ENCODE measurements at places on chromosomes 4 and X. TPM values are rescaled to one million over a fixed set of nuclear protein-coding genes. Genes with fewer than 3 reads are reported as not detected.

DNA sequence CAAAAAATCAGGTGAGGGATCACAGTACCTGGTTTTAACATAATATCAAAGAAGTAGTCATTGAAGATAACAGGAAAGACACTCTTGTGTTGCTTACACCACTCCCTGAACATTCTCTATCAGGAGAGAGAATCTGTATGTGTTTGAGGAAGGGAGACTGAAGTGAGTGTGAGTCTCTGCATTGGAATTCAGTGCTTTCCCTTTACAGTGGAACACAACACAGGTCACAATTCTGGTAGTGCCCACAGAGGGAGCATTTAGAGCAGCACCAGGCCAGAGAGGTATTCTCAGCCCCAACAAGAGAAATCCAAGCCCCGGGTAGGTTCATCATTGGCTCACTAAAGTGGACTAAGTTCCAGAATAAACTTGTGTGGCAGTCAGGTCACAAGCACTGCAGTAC, 64.7 kb upstream of the UBQLN2 start:
- H3K36me3 ChIP-seq, result no peaks in the 10 kb centered on the region
- H3K27me3 ChIP-seq, result peaks cover 2% of the 10 kb centered on the region
- no peaks in the 10 kb centered on the region for H3K4me1 ChIP-seq
- H3K27ac ChIP-seq, result no peak overlapping the region
- H3K4me3 ChIP-seq, result no peak overlapping the region

GRCh38 chr4:29966386-29966785, 753.8 kb upstream of the PCDH7 start:
- H3K4me1 ChIP-seq, result no peaks in the 10 kb centered on the region
- no peaks in the 10 kb centered on the region for H3K36me3 ChIP-seq
- no peak overlapping the region for H3K4me3 ChIP-seq
- no peaks in the 10 kb centered on the region for H3K27me3 ChIP-seq

GRCh38 chr4:103786014-103786413, 66.2 kb upstream of the TACR3 start:
- no peak overlapping the region for H3K4me3 ChIP-seq
- no peak for DNase-seq
- no peaks in the 10 kb centered on the region for H3K27me3 ChIP-seq
- peaks cover 3% of the 10 kb centered on the region for H3K36me3 ChIP-seq

GRCh38 chrX:15277604-15278003, 7.7 kb upstream of the ASB9 start:
- H3K4me1 ChIP-seq, result no peaks in the 10 kb centered on the region
- H3K36me3 ChIP-seq, result no peaks in the 10 kb centered on the region
- H3K27me3 ChIP-seq, result no peaks in the 10 kb centered on the region
- H3K27ac ChIP-seq, result no peak overlapping the region
- DNase-seq, result no peak

The SLC6A14 gene
- not detected for polyA plus RNA-seq

The HTRA3 gene
- polyA plus RNA-seq, result not detected

DNA sequence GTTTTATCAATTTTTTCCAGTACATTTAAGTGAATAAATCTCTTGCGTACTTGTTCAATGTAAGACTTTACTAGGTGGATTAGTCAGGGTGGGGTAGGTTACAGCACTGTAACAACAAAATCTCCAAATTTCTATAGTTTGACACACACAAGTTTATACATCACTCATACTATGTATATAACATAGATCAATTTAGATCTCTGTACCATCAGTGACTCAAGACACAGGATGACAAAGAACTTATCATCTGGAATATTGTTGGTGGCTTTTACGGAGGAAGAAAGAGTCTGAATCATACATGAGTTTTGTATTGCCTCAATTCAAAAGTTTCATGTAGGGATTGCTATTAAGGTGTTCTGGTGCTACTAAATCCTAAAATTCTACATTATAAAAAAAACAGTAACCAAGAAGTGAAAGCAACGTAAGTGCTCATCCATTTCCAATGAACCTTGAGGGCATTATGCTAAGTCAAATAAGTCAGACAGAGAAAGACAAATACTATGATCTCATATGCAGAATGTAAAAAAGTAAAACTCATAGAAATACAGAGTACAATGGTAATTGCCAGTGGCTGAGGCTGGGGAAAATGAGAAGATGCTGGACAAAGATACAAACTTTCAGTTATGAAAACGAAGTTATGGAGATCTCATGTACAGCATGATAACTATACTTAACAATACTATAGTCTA, 98.0 kb upstream of the DKK2 start:
- H3K4me3 ChIP-seq, result no peak overlapping the region
- DNase-seq, result no peak
- H3K27ac ChIP-seq, result no peak overlapping the region
- H3K36me3 ChIP-seq, result no peaks in the 10 kb centered on the region
- H3K4me1 ChIP-seq, result no peaks in the 10 kb centered on the region

DNA sequence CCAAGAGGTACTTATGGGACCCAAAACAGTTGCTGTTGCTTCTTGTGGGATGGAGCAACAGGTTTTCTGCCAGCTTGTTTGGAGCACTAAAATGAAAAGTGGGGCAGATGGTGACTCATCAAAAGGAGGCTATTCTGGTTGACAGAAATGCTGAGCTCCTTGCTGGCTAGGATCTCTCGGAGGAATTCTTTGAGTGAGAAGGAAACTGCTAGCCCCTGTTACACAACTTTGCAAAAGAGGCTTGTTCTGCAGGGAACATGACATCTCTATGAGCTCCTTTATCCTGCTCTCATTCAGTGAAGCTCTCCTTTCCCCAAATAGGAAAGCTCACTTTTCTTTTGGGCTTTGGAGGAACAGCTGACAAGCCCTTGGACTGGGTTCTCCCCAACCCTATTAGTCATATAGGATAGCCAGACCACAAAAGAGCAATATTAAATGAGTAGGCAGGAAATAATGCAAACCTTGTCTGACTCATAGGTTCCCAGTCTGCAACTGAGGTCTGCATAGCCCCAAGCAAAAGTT, 108.3 kb downstream of the CDS1 start:
- no peaks in the 10 kb centered on the region for H3K4me1 ChIP-seq
- no peak overlapping the region for H3K4me3 ChIP-seq

- no peak for DNase-seq
- peaks cover 3% of the 10 kb centered on the region for H3K27me3 ChIP-seq
- H3K4me3 ChIP-seq, result no peak overlapping the region
- H3K4me1 ChIP-seq, result no peaks in the 10 kb centered on the region
- no peaks in the 10 kb centered on the region for H3K36me3 ChIP-seq
- H3K27ac ChIP-seq, result no peak overlapping the region
These were observed 19.2 kb downstream of the TMPRSS11F start for GRCh38 chr4:68110441-68110840.

GRCh38 chr4:172978848-172979247, 189.8 kb upstream of the GALNT7 start:
- DNase-seq, result no peak
- H3K36me3 ChIP-seq, result no peaks in the 10 kb centered on the region
- H3K27me3 ChIP-seq, result peaks cover 3% of the 10 kb centered on the region
- no peak overlapping the region for H3K27ac ChIP-seq

GRCh38 chrX:18297251-18297650, 57.2 kb downstream of the SCML2 start:
- H3K27ac ChIP-seq, result no peak overlapping the region
- DNase-seq, result no peak
- no peaks in the 10 kb centered on the region for H3K4me1 ChIP-seq
- no peaks in the 10 kb centered on the region for H3K36me3 ChIP-seq
- no peak overlapping the region for H3K4me3 ChIP-seq
- peaks cover 6% of the 10 kb centered on the region for H3K27me3 ChIP-seq

DNA sequence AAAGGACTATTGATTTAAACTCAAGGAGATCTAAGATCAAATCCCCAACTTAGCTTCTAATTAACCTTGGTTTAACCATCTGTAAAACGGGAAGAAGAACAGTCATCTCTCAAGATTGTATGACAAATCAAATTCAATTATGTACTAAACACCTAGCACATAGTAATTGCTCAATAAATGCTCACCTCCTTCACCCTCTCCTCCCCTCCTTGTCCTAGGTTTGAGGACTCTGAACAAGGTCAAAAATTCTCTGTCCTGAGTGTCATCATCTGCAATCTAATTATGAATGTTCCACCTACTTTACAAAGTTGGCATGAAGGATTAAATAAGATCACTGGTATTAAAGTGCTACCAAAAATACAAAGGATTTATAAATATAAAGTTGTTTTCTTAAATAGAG, 320.1 kb upstream of the PPARGC1A start:
- no peak overlapping the region for H3K4me3 ChIP-seq
- DNase-seq, result no peak
- H3K36me3 ChIP-seq, result no peaks in the 10 kb centered on the region
- no peaks in the 10 kb centered on the region for H3K27me3 ChIP-seq
- no peak overlapping the region for H3K27ac ChIP-seq

GRCh38 chr4:159146488-159146887, 43.6 kb downstream of the RAPGEF2 start:
- no peaks in the 10 kb centered on the region for H3K4me1 ChIP-seq
- no peaks in the 10 kb centered on the region for H3K36me3 ChIP-seq
- H3K4me3 ChIP-seq, result no peak overlapping the region
- no peak overlapping the region for H3K27ac ChIP-seq
- no peak for DNase-seq

The DTHD1 gene
- 15.6 TPM for polyA plus RNA-seq

The KDR gene
- polyA plus RNA-seq, result not detected

GRCh38 chr4:28221536-28221935, 1360.9 kb downstream of the STIM2 start:
- peaks cover 2% of the 10 kb centered on the region for H3K27me3 ChIP-seq
- no peak overlapping the region for H3K27ac ChIP-seq

The MSN gene
- polyA plus RNA-seq, result 1,577 TPM

- DNase-seq, result no peak
- no peaks in the 10 kb centered on the region for H3K27me3 ChIP-seq
- H3K27ac ChIP-seq, result no peak overlapping the region
- peaks cover 4% of the 10 kb centered on the region for H3K36me3 ChIP-seq
- H3K4me3 ChIP-seq, result no peak overlapping the region
These were observed 26.3 kb upstream of the UBA6 start for GRCh38 chr4:67727124-67727850.

GRCh38 chrX:82370978-82371646, 1137.0 kb upstream of the POU3F4 start:
- H3K4me3 ChIP-seq, result no peak overlapping the region
- no peaks in the 10 kb centered on the region for H3K4me1 ChIP-seq
- no peak overlapping the region for H3K27ac ChIP-seq
- H3K36me3 ChIP-seq, result no peaks in the 10 kb centered on the region
- no peaks in the 10 kb centered on the region for H3K27me3 ChIP-seq

DNA sequence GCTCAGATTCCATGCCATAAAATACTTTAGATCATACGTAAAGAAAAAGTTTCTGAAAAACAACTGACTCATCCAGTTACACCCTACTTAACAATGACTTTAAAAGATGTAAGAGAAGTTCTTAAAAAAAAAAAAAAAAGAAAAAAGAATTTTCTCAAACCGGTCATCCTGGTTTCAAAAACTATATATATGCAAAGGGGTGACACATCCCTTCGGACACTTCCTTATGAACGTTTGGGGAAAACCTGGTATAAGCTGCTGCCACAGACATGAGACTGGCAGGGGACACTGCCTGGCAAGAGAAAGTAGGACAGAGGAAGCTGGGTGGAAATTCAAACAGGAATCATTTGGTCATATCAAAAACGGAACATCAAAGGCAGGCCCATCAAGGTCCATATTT, 81.2 kb upstream of the PRSS48 start:
- no peak overlapping the region for H3K27ac ChIP-seq
- no peaks in the 10 kb centered on the region for H3K36me3 ChIP-seq
- H3K27me3 ChIP-seq, result peaks cover 3% of the 10 kb centered on the region
- no peaks in the 10 kb centered on the region for H3K4me1 ChIP-seq
- DNase-seq, result no peak

DNA sequence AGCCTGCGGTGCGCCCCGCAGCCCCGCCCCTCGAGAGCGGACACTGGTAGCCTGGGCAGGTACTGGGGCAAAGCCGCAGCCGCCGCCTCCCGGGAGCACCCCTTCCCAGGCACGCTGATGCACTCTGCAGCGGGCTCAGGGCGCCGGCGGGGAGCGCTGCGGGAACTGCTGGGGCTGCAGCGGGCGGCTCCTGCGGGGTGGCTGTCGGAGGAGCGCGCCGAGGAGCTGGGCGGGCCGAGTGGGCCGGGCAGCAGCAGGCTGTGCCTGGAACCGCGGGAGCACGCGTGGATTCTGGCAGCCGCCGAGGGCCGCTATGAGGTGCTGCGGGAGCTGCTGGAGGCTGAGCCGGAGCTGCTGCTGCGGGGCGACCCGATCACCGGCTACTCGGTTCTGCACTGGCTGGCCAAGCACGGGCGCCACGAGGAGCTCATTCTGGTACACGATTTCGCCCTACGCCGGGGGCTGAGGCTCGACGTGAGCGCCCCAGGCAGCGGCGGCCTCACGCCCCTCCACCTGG, 401 bp downstream of the SOWAHD start:
- H3K27me3 ChIP-seq, result peaks cover 8% of the 10 kb centered on the region
- H3K27ac ChIP-seq, result no peak overlapping the region
- H3K36me3 ChIP-seq, result no peaks in the 10 kb centered on the region
- peaks cover 42% of the 10 kb centered on the region for H3K4me1 ChIP-seq
- peak overlapping the region; percentile 62 for H3K4me3 ChIP-seq
- DNase-seq, result no peak

DNA sequence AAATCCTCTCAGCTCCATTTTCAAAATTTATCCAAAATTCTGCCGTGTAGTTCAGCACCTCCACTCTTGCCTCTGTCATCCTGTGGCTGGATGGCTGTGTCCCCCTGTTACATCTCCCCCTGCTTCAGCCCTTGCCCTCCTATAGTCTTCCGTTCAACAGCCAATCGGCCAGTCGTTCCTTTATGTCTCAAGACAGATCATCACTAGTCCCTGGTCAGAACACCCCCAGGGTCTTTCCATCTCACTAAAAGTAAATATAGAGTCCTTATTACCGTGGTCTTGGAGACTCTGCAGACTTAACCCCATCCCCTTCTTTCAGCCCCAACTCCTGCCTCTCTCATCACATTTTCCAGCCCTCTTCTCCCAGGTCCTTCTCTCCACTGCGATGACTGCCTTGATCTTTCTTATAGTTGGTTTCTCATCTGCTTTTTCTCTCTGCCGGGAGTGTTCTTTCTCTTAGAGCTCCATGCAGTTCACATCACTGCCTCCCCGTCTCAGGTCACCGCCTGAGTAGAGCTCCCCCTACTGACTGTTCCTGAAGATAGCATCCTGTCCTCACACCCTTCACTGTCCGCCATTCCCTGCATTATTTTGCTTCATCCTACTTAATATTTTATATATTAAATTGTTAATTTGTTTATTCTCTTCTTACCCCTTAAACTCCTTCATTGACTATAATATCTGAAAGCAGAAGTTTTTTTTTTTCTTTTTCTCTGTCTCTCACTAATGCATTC, 736.9 kb upstream of the MAGEB2 start:
- H3K4me3 ChIP-seq, result no peak overlapping the region
- H3K36me3 ChIP-seq, result no peaks in the 10 kb centered on the region
- DNase-seq, result no peak
- no peaks in the 10 kb centered on the region for H3K4me1 ChIP-seq

DNA sequence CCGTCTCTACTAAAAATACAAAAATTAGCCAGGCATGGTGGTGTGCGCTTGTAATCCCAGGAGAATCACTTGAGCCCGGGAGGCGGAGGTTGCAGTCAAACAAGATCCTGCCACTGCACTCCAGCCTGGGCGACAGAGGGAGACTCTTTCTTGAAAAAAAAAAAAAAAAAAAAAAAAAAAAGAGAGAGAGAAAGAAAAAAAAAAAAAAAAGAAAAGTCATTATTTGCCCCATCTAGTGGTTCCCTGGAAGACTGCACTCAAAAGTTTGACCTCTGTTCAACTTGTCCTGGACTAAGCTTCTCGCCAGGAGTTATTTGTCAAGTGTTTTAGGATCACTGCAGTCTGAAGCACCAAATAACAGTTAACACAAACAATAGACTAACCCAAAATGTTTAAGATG, 45.3 kb upstream of the KCTD8 start:
- DNase-seq, result no peak
- no peaks in the 10 kb centered on the region for H3K27me3 ChIP-seq
- no peaks in the 10 kb centered on the region for H3K36me3 ChIP-seq
- no peak overlapping the region for H3K27ac ChIP-seq
- H3K4me1 ChIP-seq, result no peaks in the 10 kb centered on the region
- no peak overlapping the region for H3K4me3 ChIP-seq

The SHROOM3 gene
- polyA plus RNA-seq, result not detected
